Stimulated activated CD8-positive, alpha-beta memory T cell treated with anti-CD3 and anti-CD28 coated beads, Interleukin-4, amount 100 ng/mL, for 24 hours (primary cell): ENCODE measurements at places on chromosomes 12 and 14.

- DNase-seq, result no peak
Observed at GRCh38 chr12:25365340-25365730, 114.6 kb upstream of the KRAS start.

- DNase-seq, result no peak
Observed at GRCh38 chr14:85675957-85676356, 146.0 kb downstream of the FLRT2 start.

DNA sequence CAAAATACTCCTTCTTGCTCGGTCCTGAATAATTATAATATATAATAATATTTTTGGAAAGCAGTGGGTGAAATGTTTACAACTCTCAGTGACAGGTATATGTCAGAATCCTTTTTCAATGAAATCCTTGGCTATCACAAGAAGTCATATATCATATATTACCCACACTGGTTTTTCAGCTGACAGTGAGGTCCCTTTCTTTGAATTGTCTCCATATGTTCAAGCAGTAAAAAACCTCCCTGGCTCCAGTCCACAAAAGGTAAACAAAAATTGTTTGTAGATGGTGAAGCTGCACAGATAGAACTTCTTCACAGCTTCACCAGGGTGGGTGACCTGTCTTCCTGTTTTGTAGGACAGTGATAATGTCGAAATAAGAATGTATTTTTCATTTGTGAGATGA, 44.0 kb downstream of the A2ML1 start:
- DNase-seq, result no peak

- DNase-seq, result no peak
Observed at GRCh38 chr14:23449314-23449713, 13.9 kb upstream of the MYH7 start.

DNA sequence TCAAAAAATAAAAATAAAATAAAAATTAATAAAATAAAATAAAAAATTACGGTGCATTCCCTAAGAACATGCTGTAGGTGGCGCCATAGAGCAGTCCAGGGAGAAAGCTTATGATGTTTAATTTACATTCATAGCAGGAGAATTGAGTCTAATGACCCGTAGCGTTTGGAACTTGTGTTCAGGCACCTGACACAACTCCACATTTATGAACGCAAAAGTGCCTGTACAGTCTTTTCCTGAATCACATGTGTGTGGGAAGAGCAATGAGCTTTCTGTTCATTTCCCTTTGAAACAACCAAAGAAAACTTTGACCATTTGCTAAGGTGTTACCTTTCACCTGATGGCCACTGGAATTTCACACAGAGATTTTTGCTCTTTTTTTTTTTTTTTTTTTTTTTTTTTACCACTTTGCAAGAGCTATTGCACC, 60.6 kb upstream of the KCNA1 start:
- no peak for DNase-seq

DNA sequence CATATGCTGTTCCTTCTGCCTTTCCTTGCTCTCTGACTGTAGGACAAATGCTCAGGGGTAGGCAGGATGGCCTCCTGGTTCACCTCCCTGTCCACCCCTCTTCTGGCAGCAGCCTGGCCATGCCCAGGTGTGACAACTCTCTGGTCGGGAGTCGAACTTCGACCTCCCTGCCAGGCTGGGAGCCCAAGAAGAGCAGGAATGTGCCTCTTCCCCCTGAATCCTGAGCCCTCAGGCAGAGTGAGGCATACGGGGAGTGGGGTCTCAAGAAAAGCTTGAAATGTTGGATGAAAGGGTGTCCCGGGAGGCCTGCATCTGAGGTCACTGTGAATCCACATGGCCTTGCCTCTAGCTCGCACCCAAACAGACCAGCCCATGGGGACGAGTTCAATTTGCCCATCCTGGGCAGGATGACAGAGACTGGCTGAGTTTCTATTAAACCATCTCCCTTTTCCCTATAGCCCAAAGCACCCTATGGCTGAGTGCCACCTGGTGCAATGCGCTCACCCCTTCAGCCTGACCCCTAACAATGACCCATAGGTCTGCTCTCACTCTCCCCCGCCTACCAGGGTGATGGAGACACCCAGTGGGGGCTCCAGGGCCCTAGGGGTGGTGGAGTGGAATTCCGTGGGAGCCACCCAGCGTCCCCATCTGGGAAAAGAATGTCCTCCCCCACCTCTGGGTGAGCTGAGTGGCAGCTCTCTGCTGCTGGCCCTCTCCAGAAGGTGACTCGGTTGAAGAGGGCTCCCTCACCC, 52.9 kb upstream of the DIO3 start:
- no peak for DNase-seq

DNA sequence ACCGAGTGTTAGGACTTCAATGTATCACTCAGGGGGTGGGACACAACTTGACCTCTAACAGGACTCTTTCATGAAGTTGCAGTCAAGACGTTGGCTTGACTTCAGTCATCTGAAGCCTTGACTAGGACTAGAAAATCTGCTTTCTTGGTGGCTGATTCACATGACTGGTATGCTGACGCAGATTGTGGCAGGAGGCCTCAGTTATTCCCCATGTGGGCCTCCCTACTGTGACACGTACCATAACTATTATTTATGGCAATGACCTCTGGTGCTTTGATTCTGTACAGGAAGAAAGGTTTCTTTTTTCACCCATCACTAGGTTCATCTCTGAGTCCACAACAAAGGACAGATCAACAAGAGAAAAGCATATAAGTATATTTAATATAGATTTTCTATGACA, 270.4 kb downstream of the NEDD1 start:
- no peak for DNase-seq
